ENCODE measurements at places on chromosomes 6 and 20. TPM values are rescaled to one million over a fixed set of nuclear protein-coding genes. Genes with fewer than 3 reads are reported as not detected.

Gene SLC44A4
- not detected for total RNA-seq

Gene DNAJC5
- 40.2 TPM for total RNA-seq

Gene ZNF391
- 3.3 TPM for total RNA-seq

Gene GRM1
- 0.08 TPM for total RNA-seq

Gene SAMD10
- 4.0 TPM for total RNA-seq

Gene FGD2
- not detected for total RNA-seq

Gene RPP40
- total RNA-seq: 14.9 TPM

Gene XPO5
- total RNA-seq: 10.4 TPM

Gene HAO1
- total RNA-seq: not detected

Gene COL9A3
- total RNA-seq: 44.4 TPM

Gene SMIM28
- not detected for total RNA-seq

Gene SDCBP2
- 1.8 TPM for total RNA-seq

Gene MACROD2
- 0.96 TPM for total RNA-seq

Gene KIF25
- total RNA-seq: 0.56 TPM

Gene SCRT2
- not detected for total RNA-seq

Gene RNF39
- not detected for total RNA-seq

All from epithelial cell of alveolus of lung (primary cell).